BE2C (cell line): ENCODE measurements at places on chromosomes 11 and 22.

GRCh38 chr11:86089659-86090058, 20.8 kb upstream of the PICALM start:
- DNase-seq: no peak

GRCh38 chr22:38030311-38031133, 26.7 kb upstream of the PICK1 start:
- DNase-seq: no peak

- no peak for DNase-seq
Observed at GRCh38 chr11:76280151-76280881, 74.0 kb upstream of the WNT11 start.

DNA sequence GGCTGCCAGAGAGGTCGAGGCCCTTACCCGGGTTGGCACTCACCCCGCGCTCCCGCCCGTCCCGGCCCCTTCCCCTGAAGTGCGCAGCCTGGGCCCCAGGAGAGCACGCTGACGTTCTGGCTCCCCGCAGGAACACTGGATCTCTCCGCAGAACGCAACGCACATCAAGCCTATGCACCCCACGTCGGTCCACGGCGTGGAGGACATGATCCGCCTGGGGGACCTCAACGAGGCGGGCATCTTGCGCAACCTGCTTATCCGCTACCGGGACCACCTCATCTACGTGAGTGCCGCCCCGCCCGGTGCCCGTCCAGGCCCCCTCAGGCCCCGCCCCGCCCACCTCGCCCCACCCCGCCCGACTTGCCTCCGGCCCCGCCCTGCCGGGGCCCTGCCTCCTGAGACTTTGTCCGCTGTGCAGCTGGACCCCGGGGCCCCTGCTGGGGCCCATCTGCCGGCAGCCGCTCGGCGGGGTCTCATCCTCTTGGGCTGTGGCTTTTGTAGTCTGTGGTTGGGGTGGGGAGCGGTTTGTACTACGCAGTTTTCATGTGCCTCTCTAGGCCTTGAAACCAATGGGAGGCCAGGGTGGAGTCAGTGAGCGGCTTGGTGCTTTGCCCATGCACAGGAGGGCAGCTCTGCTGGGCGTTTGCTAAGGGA, 19.7 kb downstream of the MYO7A start:
- DNase-seq: no peak

GRCh38 chr11:18056561-18057181, 10.6 kb upstream of the TPH1 start:
- DNase-seq: no peak

GRCh38 chr11:3104961-3105790, 48.0 kb upstream of the CARS1 start:
- no peak for DNase-seq

DNA sequence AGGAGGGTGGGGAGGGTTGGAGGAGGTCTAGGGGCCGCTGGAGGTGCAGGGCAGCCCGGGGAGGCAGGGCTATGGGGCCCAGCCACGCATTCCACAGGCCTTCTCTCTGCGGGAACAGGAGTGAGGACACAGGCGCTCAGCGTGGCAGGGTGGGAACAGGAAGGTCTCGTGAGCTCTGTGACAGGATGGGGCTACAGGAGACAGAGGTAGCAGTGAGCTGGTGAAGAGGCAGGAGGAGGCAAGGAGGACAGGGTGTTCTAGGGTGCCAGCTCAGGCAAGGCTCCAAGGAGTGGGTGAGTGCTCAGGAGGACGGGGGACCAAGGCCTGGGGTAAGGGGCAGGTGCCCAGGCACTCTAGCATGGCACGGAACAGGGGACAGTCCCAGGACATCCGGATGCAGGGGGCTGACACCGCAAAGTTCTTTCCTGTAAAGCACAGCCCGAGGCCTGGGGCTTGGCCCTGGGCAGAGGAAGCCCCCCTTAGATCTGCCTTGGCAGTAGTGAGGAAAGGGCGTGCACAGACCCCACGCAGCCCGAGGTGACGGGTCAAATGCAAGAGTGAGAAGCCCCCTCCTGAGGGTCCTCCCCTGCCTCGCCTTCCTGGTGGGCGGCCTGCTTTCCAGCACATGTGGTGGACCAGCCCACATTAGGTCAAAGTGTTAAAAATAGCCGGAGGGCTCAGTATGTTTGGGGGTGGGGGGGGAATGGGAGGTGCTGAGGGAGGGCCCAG, 4.7 kb upstream of the NEAT1 start:
- no peak for DNase-seq

GRCh38 chr22:24772493-24773220, 1.9 kb downstream of the PIWIL3 start:
- peak; percentile 57 for DNase-seq

GRCh38 chr11:3146612-3147256, 18.4 kb downstream of the OSBPL5 start:
- DNase-seq: no peak

GRCh38 chr11:77799338-77799737, 21.2 kb downstream of the RSF1 start:
- no peak for DNase-seq

DNA sequence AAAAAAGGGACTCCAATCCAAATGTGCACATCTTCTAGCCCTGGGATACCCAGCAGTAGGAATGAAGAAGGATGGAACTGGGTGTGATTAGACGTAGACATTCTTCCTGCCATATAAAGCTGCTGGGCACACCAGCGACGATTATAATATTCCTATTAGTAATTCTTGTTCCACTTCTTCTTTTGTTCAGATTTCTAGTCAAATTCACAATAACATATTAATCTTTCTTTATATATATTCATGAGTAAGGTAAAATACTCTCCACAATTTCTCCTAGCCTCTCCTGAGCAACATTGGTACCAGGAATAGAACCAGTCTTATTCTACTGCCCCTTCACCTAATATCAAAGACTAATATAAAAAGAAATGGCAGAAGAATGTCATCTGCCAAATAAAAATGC, at the start of gene OR52E8:
Gene OR52E8 (minus strand): TSS at position 101 of the 400 bp plus-strand sequence. CDS start 0 bp downstream, at position 101.
- DNase-seq: no peak

GRCh38 chr11:46106530-46107407, 14.5 kb downstream of the PHF21A start:
- DNase-seq: peak; percentile 8

DNA sequence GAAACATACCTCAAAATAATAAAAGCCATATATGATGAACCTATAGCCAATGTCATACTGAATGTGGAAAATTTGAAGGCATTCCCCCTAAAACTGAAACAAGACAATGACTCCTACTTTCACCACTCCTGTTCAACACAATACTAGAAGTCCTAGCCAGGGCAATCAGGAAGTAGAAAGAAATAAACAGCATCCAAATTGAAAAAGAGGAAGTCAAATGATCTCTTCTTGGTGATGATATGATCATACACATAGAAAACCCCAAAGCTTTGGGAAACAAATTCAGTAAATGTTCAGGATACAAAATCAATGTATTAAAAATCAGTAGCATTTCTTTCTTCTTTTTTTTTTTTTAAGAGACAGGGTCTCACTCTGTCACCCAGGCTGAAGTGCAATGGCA, 109.9 kb downstream of the DLG2 start:
- no peak for DNase-seq

DNA sequence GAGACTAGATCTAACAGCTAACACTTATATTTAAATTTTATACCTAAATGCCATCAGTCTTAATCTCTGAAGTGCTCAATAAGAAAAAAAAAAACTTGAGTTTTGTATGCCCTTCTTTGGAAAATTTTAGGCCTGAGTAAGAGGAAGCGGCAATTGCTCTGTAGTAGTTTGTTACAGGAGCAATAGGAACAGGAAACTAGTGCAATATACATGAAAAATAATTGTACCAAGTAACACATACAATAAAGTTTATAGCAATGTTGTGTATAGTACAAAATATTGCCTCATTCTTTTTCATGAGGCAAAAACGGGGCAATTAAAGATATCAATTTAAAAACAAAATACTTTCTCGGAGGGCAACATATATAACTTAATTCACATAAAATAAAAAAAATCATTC, 19.7 kb downstream of the OR5AK2 start:
- no peak for DNase-seq

GRCh38 chr22:24009227-24010017, 1.7 kb upstream of the CABIN1 start:
- no peak for DNase-seq

DNA sequence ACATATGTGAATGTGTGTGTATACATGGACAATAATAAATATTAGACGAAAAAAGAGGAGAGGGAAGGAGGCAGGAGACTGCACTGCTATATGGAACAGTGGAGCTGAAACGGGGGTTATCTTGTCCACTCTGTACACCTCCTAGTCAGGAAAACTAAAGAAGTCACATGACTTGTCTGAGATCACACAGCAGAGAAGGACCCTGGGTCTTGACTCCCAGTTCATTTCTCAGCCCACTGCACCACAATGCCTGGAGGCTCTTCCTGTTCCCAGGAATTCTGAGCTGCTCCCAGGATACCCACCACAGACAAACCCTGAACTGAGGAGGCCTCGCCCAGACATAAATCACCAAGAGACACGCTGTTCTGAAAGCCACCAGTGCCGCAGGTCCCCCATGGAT, 349.6 kb downstream of the CTTN start:
- no peak for DNase-seq

GRCh38 chr22:21042978-21043859, 2.5 kb upstream of the LRRC74B start:
- DNase-seq: no peak

GRCh38 chr22:47914481-47915097, 1152.1 kb downstream of the TBC1D22A start:
- DNase-seq: no peak

- no peak for DNase-seq
Observed at GRCh38 chr11:122789907-122790306, 48.4 kb upstream of the CRTAM start.

GRCh38 chr22:50423956-50424355, 50.9 kb downstream of the SBF1 start:
- no peak for DNase-seq

DNA sequence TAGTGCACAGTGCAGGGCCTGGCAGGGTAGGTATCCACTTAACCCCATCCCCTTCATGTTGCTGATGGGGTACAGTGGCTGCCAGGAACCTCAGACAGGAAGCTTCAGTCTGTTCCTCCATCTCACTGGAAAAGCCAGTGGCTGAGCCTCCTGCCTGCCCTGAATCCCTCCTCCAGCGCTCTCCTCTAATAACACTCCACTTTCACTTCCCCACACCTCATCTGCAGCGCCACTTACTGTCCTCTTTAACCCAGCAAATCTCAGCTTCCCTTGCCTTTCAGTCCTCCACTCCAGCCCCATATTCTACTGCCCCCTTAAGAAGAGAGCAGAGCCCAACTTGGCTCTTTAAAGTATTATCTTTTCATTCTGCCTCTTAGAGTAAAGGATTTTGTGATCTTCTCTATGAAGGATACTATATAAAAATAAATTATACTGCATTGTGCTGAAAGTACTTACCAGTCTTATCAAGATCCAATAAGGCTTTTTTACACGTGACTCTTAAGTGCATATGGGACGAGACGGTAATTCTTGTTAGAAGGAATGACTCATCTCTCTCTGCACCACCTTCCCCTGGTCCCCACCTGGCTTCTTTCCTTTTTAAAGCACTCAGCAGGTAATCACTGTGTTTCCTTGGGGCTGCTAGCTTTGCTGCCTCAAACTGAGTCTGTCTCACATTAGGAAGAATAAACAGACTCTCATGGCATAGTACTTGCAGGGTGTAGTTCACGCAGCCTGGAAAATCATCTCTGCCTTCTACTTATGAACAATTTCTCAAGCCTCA, 238.0 kb upstream of the NARS2 start:
- DNase-seq: no peak

GRCh38 chr11:106208760-106209159, 131.3 kb downstream of the AASDHPPT start:
- DNase-seq: peak; percentile 14

DNA sequence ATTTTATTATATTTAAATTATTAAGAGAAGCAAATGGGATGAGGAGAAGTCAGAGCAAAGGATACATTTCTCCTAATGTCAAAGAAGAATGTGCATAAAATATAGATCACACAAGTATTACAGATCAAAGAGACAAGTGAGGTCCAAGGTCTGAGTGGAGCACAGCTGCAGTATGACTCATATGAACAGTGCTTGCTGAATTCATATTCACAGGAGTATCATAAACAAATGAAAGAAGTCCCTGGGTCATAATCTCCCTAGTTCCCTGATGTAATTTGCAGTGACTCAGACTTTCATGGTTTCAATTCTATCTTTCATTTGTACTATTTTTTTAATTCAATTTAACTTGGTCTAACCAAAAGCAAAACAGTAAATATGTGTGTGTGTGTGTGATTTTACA, 499.0 kb upstream of the CCDC179 start:
- peak; percentile 15 for DNase-seq

DNA sequence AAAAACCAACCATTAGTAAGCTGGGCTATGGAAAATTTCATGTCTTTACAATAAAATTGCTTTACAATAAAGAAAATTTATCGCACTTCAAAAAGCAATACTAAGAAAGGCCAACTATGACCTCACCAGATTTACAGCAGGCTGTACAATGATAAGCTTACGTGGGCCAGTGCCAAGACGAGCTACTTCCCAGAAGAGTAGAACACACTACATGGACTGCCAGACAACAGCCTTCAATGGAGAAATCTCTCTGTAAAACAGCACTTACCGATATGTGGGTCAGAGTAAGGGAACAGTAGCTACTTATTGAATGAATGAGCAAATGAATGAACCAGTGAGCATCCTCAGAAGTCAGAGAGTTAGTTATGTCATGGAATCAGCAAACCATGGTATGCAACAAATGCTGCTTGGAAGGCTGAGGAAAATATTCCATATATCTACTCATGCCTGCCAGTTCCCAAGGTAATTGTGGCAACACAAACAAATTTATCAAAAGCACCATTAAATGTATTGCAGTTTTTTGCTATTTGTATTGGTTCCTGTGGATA, 74.4 kb downstream of the SLC36A4 start:
- DNase-seq: peak; percentile 28

- no peak for DNase-seq
Observed at GRCh38 chr11:88813233-88813915, 252.4 kb downstream of the GRM5 start.

GRCh38 chr11:111541254-111542061, 938 bp downstream of the LAYN start:
- DNase-seq: no peak

GRCh38 chr11:46117842-46118241, 3.4 kb downstream of the PHF21A start:
- DNase-seq: no peak

DNA sequence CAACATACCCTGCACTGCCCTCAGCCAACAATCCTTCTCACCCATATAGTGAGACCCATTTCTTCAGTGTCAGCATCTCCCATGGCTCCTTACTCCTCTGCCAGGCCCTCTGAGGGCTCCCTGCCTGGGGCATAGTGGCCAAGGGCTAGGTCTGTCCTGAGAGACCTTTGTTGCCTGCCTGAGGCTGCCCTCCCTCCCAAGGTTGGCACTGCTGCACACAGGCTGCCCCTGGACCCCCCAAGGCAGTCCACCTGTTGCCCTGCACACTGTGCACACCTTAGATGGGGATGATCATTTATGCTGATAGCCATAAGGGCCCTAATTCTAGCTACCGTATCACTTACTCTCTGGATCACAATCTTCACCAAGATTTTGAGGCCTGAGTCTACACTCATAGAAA, 57.0 kb upstream of the SUSD2 start:
- DNase-seq: no peak

DNA sequence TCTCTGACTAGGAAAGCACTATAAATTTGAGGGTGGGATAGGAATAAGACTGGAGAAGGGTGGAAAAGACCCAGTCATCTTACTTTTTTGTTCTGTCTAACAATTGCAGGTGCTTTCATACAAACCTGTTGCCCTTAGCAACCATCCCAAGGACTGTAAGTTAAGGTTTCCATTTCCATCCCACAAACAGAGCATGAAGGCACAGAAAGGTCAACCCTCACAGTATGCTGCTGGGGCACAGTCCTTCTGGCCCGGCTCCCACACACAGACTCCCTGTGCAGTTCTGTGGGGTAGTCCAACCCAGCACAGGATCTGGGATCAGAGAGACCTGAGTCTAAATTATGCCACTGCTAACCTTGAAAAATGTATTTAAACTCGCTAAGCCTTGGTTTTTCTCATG, 38.4 kb upstream of the ETS1 start:
- no peak for DNase-seq
